Brain pericyte (primary cell): ENCODE measurements at places on chromosomes 12 and 14.

DNA sequence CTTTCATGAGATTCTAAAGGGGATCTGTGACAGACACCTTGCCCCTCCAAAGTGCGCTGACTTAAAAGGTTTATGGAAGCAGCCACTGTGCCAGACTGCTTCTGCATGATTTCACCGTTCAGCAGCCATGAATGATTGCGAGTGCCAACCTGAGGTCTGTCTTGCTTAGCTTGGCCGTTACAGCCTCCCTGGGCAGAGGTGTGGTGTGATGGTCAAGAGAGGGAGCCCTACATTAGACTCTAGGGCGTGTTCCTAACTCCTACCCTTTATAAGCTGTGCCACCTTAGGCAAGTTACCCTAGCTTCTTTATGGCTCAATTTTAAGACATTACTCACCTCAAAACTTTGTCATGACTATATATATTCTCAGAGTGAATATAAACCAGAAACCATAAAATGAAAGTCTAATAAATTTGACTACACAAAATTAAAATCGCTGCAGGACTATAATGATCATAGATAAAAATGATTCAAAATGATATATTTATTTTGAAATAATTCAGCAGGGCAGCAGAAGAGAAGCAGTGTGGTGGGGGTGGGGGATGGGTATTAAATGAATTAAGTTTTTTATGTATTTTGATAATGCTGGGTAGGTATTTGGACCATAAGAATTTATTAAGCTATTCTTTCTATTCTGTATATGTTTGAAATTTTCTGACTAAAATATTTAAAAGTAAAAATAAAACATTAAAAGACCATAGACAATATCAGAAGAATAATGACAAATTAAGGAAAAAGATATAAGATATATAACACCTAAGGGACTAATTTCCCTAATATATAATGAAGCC lies 47.7 kb upstream of the MBIP start:
- DNase-seq: no peak

DNA sequence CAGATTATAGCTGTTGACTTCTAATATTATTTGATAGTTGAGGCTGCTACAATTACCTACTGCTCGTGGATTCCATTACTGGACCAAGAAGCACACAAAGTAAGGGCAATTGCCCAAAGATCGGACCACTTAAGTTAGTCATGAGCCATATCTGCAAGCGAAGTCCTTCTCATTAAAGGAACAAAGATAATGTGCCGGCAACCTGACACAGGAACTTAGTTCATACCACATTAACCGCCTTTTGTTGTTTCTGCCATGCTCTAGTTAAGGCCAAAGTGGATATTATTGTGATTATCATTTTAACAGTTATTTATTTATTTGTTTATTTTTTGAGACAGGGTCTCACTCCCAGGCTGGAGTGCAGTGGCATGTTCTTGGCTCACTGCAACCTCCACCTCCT lies 38.1 kb upstream of the TMED10 start:
- DNase-seq: no peak

DNA sequence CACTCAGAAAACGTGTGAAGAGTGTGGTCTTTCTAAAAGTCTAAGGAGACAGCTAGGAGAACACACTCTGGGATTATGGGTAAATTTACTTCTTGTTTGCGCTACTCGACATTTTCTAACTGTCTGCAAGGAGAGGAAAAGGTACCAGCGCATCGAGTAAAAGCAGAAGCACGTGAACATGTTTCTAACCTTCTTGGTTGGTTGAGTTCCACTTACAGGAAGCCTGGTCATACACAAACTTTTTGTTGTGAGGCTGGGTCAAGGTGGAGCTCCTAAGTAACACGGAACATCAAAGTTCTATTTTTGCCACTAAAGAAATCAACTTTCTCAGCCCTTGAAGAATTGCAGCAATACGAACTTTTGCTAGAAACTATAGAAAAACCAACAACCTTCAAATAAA lies 20.0 kb downstream of the ANKLE2 start:
- DNase-seq: no peak

GRCh38 chr12:132491138-132491663 lies 1.2 kb downstream of the FBRSL1 start:
- no peak for DNase-seq

- no peak for DNase-seq
Measured at GRCh38 chr14:104532191-104532555, 47.4 kb upstream of the C14orf180 start.

- no peak for DNase-seq
Measured at GRCh38 chr14:104104076-104104901, 18.8 kb downstream of the ASPG start.

DNA sequence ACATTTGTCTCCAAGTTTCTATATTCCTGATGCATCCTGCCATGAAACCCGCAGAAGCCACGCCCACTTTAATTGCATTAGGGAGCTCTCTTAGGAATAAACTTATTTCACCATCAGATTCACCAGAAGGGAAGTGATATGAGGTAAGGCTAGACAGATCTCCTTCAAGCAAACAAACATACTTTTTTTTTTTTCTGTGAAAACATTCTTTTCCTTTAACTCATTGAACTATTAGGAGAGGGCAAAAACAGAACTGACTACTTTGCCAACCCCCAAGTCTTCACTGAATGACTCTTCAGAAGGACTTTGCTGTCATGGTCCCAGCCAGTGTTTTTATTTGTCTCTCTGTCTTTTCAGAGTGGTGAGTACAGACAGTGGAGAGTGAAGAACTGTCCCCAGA lies 48.4 kb downstream of the GTF2A1 start:
- no peak for DNase-seq

DNA sequence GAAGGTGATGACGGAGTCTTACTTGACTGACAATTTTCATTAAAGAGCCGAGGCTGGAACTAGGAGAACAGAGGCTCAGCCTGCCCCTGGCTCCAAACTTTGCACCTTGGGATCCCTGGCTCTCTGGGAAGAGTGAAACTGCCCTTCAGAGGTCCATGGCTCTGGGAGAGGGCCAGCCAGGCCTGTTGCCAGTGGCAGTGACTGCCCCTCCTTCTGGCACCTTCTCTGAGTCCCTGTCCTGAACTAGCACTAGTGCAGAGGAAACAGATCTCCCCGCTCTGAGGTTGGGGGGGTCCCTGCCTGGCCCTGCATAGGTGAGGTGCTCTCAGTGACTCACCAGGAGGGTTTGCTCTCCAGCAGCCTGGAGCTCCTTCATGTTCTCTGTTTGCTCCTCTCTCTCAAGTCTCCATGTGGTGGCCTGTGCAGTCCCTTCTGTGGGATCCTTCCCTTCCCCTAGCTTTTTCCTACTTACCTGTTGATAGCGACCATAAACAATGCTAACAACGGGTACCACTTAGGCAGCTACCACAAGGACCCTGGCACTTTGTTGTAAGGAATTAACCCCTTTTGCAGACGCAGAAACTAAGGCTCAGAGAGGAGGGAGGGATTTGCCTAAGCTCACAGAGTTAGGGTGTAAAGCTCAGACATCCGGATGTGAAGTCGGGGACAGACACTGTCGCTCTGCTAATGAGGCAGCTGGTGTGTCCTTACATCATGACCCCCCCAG lies 22.4 kb downstream of the FAM222A start:
- DNase-seq: no peak

DNA sequence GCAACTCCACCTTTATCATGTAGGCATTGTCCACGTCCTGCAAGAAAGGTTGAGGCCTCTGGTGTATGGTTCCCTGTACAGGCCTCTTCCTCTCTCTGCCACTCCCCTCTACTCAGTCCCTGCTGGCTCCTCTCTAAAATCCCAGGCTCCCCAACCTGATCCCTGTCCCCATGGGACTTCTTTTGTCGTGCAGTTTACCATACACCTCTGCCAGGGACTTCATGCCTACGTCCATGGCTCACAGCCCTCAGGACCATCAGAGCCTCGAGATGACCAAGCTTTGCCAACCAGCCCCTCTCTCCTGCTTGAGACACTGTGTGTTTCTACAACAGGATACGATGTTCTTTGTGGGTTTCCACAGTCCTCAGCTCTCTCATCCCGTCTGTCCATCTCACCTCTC lies 2.9 kb downstream of the KRT2 start:
- DNase-seq: no peak

- no peak for DNase-seq
Measured at GRCh38 chr14:58697266-58697929, 59.6 kb downstream of the DACT1 start.

GRCh38 chr14:65465584-65465983 lies 53.1 kb downstream of the FUT8 start:
- DNase-seq: no peak

GRCh38 chr14:51298895-51299294 lies 58.8 kb downstream of the TMX1 start:
- DNase-seq: no peak

GRCh38 chr12:19544353-19544752 lies 105.1 kb downstream of the AEBP2 start:
- DNase-seq: no peak

- DNase-seq: no peak
Measured at GRCh38 chr14:72894623-72895378, 900 bp upstream of the DPF3 start.

DNA sequence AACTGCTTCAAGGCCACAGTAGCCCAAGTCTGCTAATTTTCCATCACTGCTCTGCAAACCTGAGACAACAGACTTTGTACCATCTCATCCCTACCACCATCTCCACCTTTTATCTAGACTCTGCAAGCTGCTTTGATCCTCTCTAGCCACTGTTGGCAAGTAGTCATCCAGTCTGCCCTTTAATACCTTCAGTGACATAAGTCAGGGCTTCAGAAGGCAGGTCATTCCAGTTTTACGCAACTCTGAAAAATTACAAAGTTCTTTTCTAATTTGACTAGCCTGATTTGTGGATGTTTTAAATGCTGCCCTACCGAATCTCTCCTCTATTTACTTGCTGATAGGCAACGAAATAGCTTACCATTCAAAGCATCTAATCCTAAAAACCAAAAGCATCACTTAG lies 2.8 kb downstream of the FERMT2 start:
- no peak for DNase-seq

GRCh38 chr12:46177025-46177424 lies 91.8 kb downstream of the SLC38A1 start:
- DNase-seq: no peak

DNA sequence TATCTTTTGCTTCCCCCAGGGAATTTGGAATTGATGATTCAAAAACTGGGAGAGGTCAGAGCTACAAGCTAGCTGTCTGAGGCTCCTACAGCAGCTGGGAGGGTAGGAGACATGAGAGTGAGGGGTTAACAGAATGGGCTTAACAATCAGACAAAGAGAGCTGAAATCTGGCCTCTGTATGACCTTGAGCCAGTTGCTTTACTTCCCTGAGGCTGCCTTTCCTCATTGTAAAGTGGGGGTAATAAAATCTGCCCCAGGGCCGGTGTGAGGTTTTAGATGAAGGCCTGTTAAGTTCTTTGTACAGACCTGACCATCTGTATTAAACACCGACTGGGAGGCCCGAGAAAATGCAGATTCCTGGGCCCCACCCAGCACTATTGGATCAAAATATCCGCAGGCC lies 164.3 kb upstream of the NOS1 start:
- DNase-seq: no peak

- DNase-seq: no peak
Measured at GRCh38 chr12:30447061-30447750, 248.5 kb downstream of the IPO8 start.

GRCh38 chr12:80551897-80552296 lies 107.9 kb downstream of the PTPRQ start:
- DNase-seq: peak; percentile 53

GRCh38 chr14:58829594-58829993 lies 191.8 kb downstream of the DACT1 start:
- DNase-seq: no peak

DNA sequence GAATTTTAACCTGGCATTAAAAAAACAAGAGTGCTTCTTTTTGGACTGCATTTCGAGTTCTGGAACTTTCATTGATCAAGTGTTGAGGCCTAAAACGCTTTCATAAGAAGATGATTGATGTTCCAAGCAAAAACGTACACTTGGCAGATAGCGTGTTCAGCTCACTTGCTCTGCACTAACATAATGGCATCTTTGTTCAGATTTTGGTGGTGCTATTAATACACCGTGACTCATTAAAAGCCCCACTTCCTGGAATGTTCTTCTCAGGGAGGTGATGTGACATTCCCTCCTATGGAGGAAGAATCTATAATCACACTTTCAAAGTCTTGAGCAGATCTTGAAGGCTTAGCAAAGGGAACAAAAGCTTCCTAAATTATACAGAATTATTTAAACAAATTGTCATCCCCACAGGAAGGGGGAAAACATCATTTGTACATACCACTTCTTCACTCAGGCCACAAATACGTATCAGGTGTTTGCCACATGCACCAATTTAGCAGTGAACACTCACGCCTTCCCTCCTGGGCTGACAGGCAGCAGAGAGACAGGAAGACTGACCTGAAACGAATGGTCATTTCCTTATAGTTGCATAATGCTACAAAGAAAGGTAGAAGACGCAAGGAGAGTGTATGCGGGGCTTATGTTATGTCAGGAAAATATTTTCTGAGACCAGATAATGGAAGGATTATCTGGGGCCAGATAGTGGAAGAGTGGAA lies 15.4 kb downstream of the HSP90AA1 start:
- no peak for DNase-seq

- DNase-seq: no peak
Measured at GRCh38 chr12:55246159-55246558, 1.8 kb downstream of the OR6C74 start.

DNA sequence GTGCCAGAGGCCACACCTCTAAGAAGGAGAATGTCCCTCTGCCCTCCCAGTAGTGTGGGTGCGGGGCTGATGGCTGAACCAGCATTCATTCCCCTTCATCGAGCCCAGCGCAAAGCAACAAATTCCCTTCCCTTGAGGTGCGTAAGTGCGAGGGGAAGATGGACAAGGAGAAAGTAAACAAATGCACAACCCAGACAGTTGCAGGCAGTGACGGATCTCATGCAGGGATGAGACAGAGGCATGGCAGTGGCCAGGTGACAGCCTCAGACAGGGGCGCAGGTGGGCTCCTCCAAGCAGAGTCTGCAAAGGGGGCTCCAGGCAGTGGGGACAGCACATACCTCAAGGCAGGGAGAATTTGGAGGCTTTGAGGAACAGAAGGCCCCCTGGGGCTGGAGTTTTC lies 2.3 kb upstream of the MYL2 start:
- no peak for DNase-seq

GRCh38 chr14:23481362-23481970 lies 12.0 kb downstream of the NGDN start:
- DNase-seq: no peak

DNA sequence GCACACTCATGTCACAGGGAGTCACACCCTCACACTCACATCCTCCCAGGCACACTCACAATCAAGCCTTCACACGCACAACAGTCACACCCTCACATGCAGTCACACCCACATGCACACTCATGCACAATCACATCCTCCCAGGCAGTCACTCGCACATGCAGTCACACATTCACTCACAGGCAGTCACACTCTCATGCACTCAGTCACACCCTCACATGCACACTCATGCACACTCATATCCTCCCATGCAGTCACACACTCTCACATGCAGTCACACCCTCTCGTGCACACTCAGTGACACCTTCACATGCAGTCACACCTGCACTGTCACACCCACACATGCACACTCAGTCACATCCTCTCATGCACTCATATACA lies 12.3 kb downstream of the TMEM179 start:
- DNase-seq: no peak

- no peak for DNase-seq
Measured at GRCh38 chr14:22650960-22651521, 6.9 kb upstream of the OR6J1 start.

DNA sequence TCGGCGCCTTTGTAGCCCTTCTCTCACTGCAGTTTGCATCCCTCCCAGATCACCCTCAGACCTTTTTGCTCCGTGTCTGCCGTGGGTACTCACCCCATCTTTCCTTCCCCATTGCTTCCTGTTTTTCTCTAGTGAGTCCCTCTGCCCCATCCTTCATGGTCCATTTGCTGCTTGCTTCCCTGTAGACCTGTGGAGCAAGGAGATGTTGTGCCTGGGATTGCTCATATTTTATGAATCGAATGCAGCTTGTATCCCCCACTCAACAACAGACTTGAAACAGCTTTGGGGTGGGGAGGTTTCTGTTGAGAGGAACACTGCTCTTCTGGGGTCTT lies 661 bp downstream of the DENR start:
- no peak for DNase-seq
